ENCODE measurements at places on chromosomes 6 and 20.

DNA sequence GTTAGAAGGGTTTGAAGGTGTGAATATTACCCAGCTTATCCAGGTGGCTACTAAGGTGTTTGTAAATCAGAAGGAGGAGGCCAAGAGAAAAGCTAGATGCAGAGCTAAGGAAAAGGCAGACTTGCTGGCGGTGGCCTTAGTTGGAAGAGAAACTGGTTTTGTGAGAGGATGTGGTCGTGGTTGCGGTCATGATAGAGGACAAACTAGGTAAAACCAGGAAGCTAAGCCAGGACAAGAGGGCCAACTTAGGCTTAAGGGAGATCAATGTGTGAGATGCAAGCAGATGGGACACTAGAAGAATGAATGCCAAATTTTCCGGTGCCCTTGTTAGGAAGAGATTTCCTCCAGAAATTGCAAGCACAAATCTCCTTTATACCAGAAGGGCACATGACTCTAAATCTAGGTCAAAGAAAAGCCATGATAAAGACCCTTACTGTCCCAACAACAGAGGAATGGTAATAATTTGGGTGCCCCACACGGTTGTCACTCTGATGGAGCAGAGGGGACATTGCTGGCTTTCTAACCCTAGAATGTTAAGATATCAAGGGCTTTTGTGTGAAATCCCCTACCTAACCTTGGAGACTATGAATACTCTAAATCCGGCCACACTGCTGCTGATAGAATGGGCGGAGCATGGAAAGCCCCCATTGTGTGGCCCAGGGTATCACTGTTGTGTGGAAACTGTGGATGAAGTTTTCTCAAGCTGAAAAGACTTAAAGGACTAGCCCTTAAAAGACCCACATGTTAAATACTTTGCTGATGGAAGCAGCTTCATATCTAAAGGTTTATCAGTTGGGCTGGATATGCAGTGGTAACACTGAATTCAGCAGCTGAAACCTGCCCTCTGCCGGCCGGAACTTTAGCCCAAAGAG, 7.8 kb downstream of the IL22RA2 start:
- DNase-seq, result no peak

- DNase-seq, result no peak
These were observed 906 bp upstream of the COL12A1 start for GRCh38 chr6:75206576-75207342.

GRCh38 chr6:139515511-139515910, 141.1 kb upstream of the CITED2 start:
- no peak for DNase-seq

DNA sequence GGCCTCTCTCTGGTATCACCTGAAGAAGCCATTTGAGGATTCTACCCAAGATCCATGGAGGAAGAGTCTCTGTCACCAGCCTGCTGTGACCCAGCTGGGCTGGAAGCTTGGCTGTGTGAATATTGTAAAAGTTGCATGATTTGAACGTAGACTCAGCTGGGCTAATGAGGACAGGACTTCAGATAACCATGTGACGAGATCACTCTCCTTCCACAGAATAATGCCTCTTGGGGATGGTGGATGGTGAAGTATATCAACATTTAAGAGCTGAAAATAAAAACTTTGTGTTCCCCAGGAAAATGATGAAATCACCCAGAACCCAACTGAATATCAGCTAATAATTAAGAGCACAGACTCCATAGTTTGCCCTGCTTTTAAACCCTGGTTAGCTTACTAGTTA, 427.9 kb downstream of the CD83 start:
- DNase-seq, result no peak

DNA sequence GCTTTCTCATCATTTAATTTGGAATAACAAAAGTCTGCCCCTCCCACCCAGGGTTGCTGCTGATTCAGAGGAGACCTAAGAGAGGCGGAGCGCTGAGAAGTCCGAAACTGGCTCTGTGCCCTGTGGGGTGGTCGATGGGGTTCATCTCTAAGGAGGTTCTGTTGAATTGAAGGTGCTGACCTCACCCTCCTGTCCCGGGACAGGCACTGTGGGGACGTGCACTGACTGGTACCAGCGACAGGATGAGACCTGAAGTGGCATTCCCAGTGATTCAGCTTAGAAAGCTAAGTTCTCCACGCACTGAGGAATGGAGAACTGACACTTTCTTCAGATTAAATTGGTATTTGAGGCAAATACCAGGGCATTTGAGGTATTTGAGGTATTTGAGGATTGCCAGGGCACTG, 1.3 kb downstream of the GUCA1B start:
- no peak for DNase-seq

DNA sequence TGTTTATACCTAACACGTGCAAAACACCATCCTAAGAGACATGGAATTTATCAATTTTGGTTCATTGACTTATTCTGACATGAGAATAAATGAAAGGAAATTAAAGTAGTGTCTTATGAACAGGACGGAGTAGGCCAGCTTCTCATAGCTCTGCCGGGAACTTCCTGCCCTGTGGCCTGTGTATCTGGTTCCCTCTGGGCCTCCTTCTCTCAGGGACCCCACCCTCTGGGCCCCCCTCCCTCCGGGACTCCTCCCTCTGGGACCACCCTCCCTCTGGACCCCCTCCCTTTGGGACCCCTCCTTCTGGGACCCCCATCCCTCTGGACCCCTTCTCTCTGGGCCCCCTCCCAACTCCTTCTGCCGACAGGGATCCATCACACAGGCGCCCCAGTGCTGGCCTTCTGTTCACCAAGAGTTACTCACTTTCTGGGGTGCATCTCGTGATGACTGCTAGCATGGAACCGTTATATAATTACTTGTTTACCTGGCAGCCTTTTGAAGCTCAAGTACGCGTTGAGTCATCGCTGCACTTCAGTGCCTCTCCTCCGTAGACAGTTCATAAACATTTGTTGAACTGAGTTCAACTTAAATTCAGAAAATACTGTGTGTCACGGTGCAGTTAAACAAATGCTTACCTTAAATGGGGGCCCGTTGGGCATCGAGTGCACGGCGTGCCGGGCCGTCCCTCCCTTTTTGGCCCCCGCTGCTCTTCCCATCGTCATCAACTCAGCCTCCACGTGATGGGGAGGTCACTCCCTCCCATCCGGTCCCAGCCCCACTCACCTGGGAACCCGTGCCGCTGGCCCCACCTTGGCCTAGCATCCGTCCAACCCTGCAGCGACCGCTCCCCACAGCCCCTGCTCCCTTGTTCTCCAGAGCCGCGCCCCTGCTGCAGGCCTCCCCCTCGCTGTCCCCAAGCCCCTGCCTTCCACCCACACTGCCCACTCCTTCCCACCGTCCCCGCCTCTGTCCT, 8.1 kb downstream of the CCR6 start:
- no peak for DNase-seq

DNA sequence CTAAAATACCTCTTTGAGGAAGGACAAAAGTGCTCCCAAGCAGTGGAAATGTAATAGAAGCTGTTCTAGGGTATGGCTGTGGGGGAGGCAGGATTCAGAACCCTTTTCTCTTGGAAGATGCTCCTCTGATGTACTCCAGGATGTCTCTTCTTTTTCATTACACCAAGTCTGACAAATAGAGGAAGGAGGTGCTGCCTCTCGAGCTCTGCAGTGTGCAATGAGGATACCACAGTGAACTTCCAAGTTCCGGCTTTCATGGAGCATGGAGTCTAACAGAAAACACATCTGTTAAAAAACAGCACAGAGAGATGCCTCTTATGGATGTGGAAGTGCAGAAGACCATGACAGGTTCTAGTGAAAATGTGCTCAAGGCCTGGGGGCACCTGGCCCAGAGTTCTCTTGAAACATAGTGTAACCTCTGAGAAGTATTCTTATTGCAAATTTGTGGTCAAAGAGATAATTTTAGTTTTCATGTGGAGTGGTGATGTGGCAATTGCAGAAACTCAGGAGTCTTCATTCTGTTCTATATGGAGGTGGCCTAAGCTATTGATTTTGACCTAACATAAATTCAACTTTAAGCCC, 362.0 kb upstream of the CITED2 start:
- DNase-seq, result no peak

DNA sequence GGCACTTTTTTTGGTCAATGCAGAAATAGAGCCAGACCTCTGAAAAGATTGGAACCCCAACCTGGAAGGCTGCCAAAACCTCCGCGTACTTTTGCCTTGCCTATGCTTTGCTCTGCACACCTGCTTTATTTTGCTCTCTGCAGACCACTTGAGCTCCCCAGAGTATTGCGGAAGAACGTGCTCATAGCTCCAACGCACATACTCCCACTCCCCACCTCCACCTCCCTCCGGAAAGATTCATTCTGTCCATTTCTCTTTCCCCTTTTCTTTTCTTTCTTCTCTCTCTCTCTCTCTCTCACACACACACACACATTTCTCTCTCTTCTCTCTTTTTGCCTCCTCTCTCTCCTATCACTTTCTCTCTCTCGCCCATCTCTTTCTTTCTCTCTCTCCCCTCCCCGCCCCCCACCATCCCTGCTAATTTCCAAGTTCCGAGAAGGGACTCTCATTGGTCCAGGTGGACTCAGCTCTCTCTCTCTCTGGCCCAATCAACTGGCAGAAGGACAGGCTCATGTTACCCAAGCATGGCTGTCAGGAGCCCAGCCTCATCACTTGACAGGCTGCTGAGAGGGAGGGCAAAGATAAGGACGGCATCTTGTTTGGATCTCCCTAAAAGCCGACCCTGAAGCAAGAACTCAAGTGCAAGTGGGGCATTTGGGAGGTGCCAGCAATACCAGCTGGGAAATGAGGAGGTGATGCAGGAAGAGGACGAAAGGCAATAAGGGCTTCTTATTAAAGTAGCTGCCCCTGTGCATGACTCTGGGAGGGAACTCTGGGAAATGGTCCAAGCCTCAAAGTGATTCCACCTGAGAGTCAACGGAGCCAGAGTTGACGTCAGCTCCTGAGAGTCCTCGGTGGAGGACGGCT, 246.1 kb downstream of the LY86 start:
- no peak for DNase-seq

GRCh38 chr6:69735027-69735426, 61.8 kb downstream of the LMBRD1 start:
- DNase-seq, result no peak

DNA sequence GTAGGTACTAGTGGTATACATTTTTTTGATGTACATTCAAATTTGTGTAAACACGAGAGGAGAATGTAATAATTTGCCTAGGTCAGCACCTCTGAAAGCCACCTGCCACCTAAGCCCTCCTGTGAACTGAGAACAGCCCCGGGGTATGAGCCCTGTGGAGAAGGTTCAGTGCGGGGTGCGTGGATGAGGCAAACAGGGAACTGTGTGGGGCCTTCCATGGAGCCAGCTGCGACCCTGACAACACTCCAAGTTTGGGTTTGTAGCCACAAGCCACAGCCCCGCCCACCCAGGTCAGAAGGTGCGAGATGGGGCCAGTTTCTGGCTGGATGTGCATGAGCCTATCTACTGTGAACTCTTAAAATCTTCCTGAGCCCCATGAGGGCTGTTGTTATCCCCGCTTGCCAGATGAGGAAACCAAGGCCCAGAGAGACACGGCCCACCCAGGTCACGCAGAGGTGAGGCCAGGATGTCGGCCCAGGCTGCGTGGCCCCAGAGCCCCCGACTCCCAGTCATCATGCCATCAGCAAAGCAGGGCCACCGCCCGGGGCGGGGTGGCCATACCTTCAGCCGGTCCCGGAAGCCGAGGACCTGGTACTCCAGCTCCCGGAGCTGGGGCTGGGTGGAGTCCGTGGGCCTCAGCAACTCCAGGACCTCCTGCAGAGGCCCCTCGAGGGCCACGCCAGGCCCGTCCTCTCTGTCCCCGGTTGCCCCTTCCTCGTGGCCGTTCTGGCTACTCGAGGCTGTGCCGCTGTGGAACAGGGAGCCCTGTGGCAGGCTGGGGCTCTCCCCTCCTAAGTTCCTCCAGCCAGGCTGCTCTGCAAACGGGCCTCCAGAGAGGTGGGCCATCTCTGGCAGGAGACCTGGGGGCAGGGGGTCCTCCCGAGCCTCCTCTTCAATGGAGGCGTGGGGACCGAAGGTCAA, 89.6 kb downstream of the RIPOR3 start:
- DNase-seq, result no peak

- DNase-seq, result no peak
These were observed 91.2 kb upstream of the TMEM181 start for GRCh38 chr6:158468666-158469065.

Data from stimulated activated CD4-positive, alpha-beta T cell treated with anti-CD3 and anti-CD28 coated beads, Interleukin-1b, Interleukin-23, amount 100 ng/mL, for 1 hour (primary cell).